ENCODE measurements at places on chromosomes 1 and 21.
A peak's percentile ranks its signal among the peaks of the same experiment; 100 is the strongest.

GRCh38 chr1:153141377-153141776 lies 9.3 kb downstream of the SPRR2G start:
- no peaks in the 10 kb centered on the region for H3K4me1 ChIP-seq
- no peak for DNase-seq
- no peak overlapping the region for H3K4me3 ChIP-seq
- H3K27ac ChIP-seq: no peak overlapping the region
- no peaks in the 10 kb centered on the region for H3K27me3 ChIP-seq

- H3K36me3 ChIP-seq: peaks cover 2% of the 10 kb centered on the region
- no peaks in the 10 kb centered on the region for H3K27me3 ChIP-seq
- H3K4me1 ChIP-seq: peaks cover 41% of the 10 kb centered on the region
- DNase-seq: no peak
- H3K27ac ChIP-seq: peak overlapping the region; percentile 54
- H3K4me3 ChIP-seq: no peak overlapping the region
Measured at GRCh38 chr1:83802460-83803152, 196.3 kb downstream of the TTLL7 start.

DNA sequence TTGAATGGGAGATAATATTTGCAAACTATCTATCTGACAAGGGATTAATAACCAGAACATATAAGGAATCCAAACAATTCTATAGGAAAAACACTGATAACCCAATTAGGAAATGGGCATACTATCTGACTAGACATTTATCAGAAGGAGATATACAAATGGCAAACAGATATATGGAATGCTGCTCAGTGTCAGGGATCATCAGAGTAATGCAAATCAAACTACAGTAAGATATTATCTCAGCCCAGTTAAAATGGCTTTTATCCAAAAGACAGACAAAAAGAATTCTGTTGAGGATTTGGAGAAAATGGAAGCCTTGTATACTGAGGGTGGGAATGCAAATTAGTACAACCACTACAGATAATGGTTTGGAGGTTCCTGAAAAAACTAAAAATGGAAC lies 758.0 kb upstream of the B3GALT2 start:
- H3K4me3 ChIP-seq: no peak overlapping the region
- H3K36me3 ChIP-seq: no peaks in the 10 kb centered on the region
- DNase-seq: no peak
- no peak overlapping the region for H3K27ac ChIP-seq
- no peaks in the 10 kb centered on the region for H3K27me3 ChIP-seq
- H3K4me1 ChIP-seq: peaks cover 8% of the 10 kb centered on the region

DNA sequence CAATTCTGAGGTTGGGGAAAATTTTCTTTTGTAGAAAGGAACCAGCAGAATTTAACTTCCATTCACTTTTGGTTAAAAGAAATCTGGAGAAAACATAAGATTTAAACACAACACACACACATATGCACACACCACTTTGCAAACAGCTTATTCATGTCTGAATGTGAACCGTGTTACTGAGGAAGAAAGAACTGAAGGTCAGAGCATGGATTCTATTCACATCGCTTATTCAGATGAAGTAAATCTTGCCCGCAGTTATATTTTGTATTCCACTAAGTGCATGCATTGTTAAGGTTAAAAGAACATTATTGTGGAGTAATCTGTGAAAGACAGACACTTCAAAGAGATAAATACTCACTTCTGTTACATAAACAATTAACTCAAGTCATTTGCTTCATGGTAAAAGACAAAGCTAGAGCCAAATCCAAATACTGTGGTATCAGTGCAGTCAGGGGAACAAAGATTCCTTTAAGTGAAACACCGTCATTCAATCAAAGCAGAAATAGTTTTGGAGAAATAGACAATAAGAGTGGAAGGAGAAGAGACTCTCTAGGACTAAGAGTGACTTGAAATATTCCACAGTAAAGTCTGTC lies 82.0 kb downstream of the LRRC53 start:
- H3K4me3 ChIP-seq: no peak overlapping the region
- H3K4me1 ChIP-seq: peaks cover 5% of the 10 kb centered on the region
- no peaks in the 10 kb centered on the region for H3K36me3 ChIP-seq
- no peak overlapping the region for H3K27ac ChIP-seq
- DNase-seq: no peak

- no peak for DNase-seq
- H3K27ac ChIP-seq: no peak overlapping the region
- H3K27me3 ChIP-seq: no peaks in the 10 kb centered on the region
- no peak overlapping the region for H3K4me3 ChIP-seq
- H3K4me1 ChIP-seq: no peaks in the 10 kb centered on the region
- peaks cover 25% of the 10 kb centered on the region for H3K36me3 ChIP-seq
Measured at GRCh38 chr1:5941671-5942070, 50.6 kb downstream of the NPHP4 start.

GRCh38 chr1:240090957-240091600 lies 604 bp upstream of the FMN2 start:
- no peak for DNase-seq
- H3K27me3 ChIP-seq: peaks cover 63% of the 10 kb centered on the region
- no peaks in the 10 kb centered on the region for H3K36me3 ChIP-seq
- H3K4me3 ChIP-seq: peak overlapping the region; percentile 64
- no peak overlapping the region for H3K27ac ChIP-seq

- no peak overlapping the region for H3K27ac ChIP-seq
- peaks cover 37% of the 10 kb centered on the region for H3K4me1 ChIP-seq
- H3K36me3 ChIP-seq: no peaks in the 10 kb centered on the region
- no peaks in the 10 kb centered on the region for H3K27me3 ChIP-seq
Measured at GRCh38 chr1:169511316-169512005, 25.7 kb upstream of the SLC19A2 start.

DNA sequence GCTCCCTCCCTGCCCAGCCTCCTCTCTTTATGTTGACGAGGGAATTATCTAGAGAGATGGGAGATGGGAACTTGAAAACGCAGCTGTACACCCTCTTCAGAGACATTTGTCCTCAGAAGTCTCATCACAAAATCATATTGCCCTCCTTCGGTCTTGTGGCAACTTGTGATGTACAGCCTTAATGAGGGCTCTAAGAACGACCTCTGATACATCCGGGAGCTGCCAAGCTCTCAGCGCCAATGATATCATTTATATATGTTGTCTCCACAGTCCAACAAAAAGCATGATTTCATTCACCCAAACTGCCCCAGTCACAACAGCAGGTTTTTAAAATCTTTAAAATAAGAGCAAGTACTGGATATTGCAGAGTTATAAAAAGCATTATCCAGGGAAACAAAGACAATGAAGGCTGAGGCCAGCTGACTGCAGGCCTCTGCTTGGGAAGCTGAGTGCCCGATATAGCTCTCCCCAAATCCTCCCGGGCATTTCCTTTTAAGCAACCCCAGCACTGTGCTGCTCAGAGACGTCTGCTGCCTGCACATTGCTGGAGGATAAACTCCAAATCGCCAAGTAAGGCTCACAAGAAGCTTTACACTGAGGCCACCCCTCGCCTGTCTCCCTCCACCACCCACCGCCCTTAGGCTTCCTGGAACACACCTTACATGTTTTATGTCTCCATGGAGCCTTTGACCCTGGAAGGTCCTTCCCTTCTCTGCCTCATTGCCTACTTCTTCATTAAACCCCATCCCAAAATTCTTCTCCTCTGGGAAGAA lies 236.1 kb downstream of the C1orf94 start:
- DNase-seq: no peak
- no peaks in the 10 kb centered on the region for H3K36me3 ChIP-seq
- H3K4me1 ChIP-seq: peaks cover 2% of the 10 kb centered on the region
- H3K4me3 ChIP-seq: no peak overlapping the region
- H3K27me3 ChIP-seq: peaks cover 43% of the 10 kb centered on the region

DNA sequence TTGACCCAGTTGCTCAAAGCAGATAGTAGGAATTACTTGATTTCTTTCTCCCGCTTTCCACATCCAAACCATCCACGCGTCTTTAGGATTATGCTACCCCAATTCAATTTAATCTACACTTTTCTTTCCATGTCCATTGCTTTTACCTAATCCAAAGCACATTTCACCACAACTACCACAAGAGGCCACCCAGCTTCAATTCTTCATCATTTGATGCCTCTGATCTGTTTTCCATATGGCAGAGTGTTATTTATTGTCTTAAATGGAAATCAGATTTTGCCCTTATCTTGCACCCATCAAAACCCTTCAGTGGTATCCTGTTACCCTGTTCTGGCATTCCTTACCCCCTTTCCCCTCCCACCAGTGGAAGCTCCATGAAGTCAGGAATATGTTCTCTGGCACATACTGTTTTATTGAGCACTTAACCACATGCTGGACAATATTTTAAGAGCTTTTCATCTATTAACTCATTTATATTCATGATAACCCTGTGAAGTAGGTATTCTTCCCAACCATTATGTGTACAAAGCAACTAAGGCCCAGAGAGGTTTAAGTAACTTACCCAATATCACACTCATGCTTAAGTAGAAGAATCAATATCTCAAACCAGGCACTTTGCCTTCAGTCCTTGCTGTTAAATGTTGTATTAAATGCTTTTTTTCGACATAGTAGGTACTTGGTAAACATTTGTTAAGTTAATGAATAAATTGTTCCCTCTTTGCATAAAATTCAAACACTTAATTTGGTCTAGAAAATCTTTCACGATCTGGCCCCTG lies 34.6 kb downstream of the CLIC4 start:
- DNase-seq: no peak
- peak overlapping the region; percentile 29 for H3K27ac ChIP-seq
- H3K36me3 ChIP-seq: peaks cover 3% of the 10 kb centered on the region
- no peaks in the 10 kb centered on the region for H3K27me3 ChIP-seq

- no peak overlapping the region for H3K27ac ChIP-seq
- DNase-seq: no peak
- H3K36me3 ChIP-seq: no peaks in the 10 kb centered on the region
- H3K4me1 ChIP-seq: no peaks in the 10 kb centered on the region
- no peaks in the 10 kb centered on the region for H3K27me3 ChIP-seq
- H3K4me3 ChIP-seq: no peak overlapping the region
Measured at GRCh38 chr1:242245255-242245654, 246.4 kb upstream of the MAP1LC3C start.

DNA sequence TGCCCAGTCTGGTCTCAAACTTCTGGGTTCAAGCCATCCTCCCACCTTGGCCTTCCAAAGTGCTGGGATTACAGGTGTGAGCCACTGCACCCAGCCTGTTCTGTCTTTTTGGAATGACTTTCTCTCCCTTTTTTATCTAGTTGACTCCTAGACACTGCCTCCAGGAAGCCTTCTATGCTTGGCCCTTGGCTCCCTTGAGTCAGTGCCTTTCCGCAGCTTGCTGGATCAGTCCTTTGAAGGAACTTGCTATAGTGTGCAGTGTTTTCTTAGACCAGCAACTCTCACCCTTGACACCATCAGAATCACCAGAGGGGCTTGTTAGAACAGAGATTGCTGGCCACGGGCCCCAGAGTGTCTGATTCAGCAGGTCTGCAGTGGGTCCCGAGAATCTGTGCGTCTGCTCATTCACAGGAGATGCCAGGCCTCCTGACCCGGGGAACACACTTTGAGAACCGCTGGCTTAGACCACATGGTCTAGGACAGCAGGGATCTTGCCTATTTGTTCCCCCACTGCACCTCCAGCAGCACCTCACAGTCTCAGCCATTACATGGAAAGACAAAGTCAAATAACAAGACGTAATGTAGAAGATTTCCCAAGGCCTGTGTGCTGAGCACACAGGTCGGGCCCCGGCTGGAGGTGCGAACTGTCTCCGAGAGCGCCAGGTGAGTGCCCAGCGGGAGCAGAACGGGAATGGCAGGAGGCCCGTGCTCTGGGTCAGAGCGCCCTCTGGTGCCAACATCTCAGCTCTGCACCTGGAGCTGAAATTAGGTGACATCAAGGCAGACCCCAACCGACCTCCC lies 27.4 kb upstream of the CTPS1 start:
- H3K27ac ChIP-seq: no peak overlapping the region
- peak; percentile 75 for DNase-seq
- peaks cover 6% of the 10 kb centered on the region for H3K4me1 ChIP-seq
- no peaks in the 10 kb centered on the region for H3K36me3 ChIP-seq
- H3K27me3 ChIP-seq: peaks cover 11% of the 10 kb centered on the region
- no peak overlapping the region for H3K4me3 ChIP-seq

- no peak for DNase-seq
- peaks cover 19% of the 10 kb centered on the region for H3K27me3 ChIP-seq
- H3K4me3 ChIP-seq: no peak overlapping the region
- H3K27ac ChIP-seq: no peak overlapping the region
- H3K4me1 ChIP-seq: peaks cover 2% of the 10 kb centered on the region
- no peaks in the 10 kb centered on the region for H3K36me3 ChIP-seq
Measured at GRCh38 chr1:239718997-239719628, 332.7 kb downstream of the CHRM3 start.

DNA sequence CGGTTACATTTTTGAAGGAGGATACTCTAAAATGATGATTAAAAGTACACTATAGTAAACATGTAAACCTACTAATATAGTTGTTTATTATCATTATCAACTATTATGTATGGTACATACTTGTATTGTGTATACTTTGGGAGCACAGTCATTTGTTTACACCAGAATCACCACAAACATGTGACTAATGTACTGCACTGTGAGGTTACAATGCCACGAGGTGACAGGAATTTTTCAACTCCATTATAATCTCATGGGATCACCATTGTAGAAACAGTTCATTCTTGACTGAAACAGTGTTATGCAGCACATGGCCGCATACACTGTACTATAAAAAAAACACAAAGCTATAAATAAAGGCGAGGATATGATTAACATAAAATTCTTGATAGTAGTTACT lies 44.3 kb downstream of the GPATCH2 start:
- no peak for DNase-seq
- no peaks in the 10 kb centered on the region for H3K27me3 ChIP-seq
- H3K4me1 ChIP-seq: peaks cover 3% of the 10 kb centered on the region
- peaks cover 10% of the 10 kb centered on the region for H3K36me3 ChIP-seq
- no peak overlapping the region for H3K27ac ChIP-seq
- no peak overlapping the region for H3K4me3 ChIP-seq

- peaks cover 8% of the 10 kb centered on the region for H3K36me3 ChIP-seq
- H3K4me3 ChIP-seq: peak overlapping the region; percentile 99
- DNase-seq: peak; percentile 55
Measured at GRCh38 chr1:46301808-46302640, 1.4 kb downstream of the LRRC41 start.

- no peak overlapping the region for H3K27ac ChIP-seq
- H3K36me3 ChIP-seq: no peaks in the 10 kb centered on the region
- peaks cover 12% of the 10 kb centered on the region for H3K4me1 ChIP-seq
- DNase-seq: peak; percentile 42
- H3K4me3 ChIP-seq: peak overlapping the region; percentile 50
- H3K27me3 ChIP-seq: peaks cover 80% of the 10 kb centered on the region
Measured at GRCh38 chr1:212699104-212699624, 476 bp downstream of the BATF3 start.

DNA sequence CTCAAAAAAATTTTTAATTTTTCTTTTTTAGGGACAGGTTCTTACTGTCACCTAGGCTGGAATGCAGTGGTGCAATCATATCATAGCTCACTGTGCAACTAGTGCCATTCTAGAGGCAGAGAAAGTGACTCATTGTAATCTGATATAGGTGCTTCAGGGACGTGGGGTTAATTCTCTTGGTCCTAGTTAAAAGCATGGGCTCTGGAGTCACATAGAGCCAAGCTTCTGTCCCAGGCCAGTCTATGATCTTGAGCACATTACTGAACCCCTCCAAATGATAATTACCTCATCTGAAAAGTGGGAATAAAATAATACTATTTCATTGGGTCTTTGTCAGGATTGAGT lies 1.1 kb upstream of the ADIPOR1 start:
- no peak overlapping the region for H3K27ac ChIP-seq
- H3K4me3 ChIP-seq: no peak overlapping the region
- H3K4me1 ChIP-seq: peaks cover 19% of the 10 kb centered on the region
- H3K27me3 ChIP-seq: no peaks in the 10 kb centered on the region
